ENCODE measurements at places on chromosomes 7 and 10.

GRCh38 chr7:91286432-91286831, 22.2 kb downstream of the FZD1 start:
- no peak for DNase-seq

- no peak for DNase-seq
Measured at GRCh38 chr10:14294347-14295059, 36.2 kb downstream of the FRMD4A start.

DNA sequence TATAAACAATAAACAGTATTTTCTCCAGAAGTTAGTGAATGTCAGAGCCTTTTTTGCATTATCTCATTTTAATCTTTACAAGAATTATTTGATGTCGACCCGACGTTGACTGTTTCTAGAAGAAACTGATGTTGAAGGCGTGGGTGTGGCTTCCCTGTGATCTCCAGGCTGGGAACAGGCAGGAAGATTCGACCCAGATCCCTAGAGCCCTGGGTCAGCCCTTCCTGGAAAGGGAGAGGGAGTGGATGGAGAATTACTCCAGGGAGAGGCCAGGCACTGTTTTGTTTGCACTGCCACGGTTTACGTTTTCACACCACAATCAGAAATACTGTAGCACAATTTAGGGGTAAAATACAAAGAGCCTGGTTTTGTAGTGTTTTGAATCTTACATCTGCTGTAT, 133.1 kb downstream of the ADARB2 start:
- no peak for DNase-seq

GRCh38 chr10:77562742-77563141, 74.9 kb downstream of the KCNMA1 start:
- DNase-seq: no peak

GRCh38 chr7:14761510-14762296, 140.8 kb downstream of the DGKB start:
- DNase-seq: no peak

DNA sequence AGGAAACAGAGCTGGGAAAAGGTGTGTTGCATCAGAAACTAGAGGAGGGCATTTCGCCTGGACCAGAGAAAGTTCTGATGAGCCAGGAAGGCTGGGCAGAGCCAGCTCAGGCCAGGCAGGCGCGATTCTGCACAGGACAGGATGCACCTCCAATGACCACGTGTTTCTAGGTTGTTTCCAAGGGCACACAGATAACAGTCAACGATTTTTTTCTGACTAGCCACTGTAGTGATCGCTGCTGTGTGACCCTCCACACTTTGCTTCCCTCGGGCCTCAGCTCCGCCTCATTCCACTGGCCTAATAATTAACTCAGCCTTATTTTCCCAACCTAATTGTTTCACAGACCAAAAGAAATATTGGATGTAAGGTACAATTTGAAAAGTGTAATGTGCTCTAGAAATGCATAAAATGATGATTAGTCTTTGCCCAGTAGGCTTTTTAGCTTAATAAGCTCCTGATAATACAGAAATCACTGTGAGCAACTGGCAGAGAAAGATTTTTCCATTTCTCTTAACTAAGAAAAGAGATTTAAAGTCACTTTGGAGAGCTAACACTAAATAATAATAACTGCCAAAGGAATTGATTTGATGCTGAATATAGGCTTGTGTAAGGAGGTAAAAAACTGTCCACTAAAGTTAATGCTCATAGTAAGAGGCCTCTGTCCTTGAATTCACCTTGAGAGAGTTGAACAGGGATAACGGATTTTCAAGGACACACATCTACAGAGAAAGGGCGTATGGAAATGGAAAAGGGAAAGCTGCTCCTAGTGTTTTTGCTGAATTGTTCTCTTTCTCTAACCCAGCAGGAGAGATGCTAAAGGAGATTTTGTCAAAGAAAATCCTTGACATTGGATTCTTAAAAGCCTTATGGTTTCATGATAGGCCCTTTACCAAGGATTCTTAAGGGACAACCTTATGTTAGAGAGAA, 291.0 kb upstream of the C7orf33 start:
- no peak for DNase-seq

GRCh38 chr7:130996205-130996832, 262.3 kb upstream of the KLF14 start:
- DNase-seq: no peak

DNA sequence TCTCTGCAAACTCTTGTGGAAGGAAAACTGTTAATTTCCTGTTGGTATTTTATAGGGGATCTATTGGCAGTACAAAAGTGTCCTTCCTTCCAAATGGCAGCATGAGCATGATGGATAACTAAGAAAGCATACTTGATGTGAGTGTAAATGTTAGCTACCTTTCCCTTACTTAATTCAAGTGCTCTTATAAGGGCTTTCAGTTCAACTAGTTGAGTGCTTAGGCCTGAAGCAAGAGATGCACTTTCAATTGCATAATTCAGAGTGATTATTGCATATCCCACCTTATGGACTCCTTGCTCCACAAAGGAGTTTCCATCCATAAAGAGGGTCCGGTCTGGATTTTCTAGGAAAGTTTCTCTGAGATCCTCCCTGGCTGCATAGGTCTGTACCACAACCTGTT, 56.3 kb upstream of the CYP2C8 start:
- DNase-seq: no peak

GRCh38 chr7:137987968-137988367, 13.9 kb downstream of the CREB3L2 start:
- no peak for DNase-seq

DNA sequence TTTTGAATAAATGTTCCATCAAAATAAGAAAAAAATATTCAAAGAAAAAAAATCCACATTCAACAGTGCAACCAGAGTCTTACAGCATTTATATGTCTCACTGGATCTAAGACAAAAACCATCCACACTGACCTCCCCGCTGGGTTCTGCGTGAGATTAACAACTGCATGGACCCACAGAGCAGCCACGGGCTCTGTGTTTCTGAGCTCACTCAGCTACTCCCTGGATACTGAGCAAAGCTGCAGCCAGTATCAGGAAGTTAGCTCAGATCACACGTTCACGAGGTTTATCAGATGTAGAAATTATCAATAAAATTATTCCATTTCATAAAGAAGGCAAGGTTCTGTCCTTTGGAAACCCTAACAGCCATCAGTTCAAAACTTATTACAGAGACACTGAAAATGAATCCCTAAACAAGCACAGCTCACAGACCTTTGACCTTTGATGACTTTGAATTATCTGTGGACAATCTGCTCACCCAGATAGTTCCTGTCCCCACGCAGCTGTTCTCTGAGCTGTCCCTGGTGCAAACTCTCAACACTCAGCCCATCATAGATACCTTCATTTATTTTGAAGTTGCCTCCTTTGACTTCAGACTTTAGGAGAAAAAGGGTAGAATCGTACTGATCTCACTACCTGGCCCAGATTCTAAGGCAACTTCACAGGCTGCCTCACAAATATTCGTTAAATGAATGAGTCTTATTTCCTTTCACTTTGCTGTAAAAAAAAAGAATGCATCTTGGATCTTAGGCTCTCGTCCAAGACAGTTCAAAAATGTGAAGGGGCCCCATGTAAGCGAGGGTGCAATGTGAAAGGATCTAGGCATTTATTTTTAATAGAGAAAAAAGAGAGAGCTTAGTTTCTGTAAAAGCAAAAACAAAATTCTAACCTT, 67.7 kb upstream of the SVIL start:
- DNase-seq: peak; percentile 5

DNA sequence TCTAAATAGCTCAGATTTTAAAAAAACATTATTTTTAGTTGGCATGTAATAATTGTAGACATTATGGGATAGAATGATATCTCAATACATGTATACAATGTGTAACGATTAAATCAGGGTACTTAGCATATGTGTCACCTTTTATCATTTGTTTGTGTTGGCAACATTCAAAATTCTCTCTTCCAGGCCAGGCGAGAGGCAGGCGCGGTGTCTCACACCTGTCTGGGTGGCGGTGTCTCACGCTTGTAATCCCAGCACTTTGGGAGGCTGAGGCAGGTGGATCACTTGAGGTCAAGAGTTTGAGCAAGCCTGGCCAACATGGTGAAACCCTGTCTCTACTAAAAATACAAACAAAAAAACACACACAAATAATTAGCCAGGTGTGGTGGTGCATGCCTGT, 151.7 kb downstream of the RTKN2 start:
- DNase-seq: no peak

DNA sequence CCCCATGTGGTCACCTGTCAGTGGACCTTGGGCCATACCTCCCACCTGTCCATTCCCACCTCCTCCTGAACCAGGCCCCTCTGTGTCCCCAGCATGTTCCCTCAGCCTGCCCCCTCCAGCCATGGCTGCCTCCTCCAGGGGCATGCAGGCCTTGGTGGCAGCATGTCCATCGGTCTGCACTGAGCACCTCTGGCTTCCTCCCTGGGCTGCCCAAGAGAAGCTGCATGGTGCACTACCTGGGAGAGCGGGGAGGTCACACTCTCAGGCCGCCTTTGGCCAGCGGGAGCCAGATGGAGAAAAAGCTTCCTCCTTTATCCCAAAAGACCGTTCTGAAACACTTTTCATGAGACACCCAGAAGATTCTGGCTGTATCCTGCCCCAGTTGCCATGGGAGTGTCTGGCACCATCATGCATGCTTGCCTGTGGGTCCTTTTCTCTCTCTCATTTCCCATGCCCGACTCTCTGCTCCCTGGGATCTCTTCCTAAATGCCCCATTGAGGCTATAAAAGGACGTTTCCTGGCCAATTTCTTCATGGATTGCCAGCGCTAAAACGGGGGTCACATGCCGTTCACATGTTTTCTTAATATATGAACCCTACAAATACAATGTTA, 45.5 kb upstream of the MGMT start:
- no peak for DNase-seq

GRCh38 chr10:83685458-83685857, 453.9 kb upstream of the GHITM start:
- DNase-seq: no peak

- DNase-seq: no peak
Measured at GRCh38 chr10:77862595-77862994, 64.0 kb downstream of the DLG5 start.

DNA sequence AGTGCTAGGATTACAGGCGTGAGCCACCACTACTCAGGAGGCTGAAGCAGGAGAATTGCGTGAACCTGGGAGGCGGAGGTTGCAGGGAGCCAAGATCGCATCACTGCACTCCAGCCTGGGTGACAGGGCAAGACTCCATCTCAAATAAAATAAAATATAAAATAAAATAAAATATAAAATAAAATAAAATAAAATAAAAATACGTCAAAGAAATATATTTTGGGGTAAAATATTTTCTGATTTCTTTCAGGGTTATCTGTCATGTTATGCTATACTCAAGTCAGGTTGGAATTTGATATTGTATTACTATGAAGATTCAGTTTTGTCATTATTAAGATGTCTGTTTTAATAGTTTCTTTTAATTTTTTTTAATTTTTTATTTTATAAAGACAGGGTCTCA, 99.4 kb upstream of the GHITM start:
- DNase-seq: no peak

DNA sequence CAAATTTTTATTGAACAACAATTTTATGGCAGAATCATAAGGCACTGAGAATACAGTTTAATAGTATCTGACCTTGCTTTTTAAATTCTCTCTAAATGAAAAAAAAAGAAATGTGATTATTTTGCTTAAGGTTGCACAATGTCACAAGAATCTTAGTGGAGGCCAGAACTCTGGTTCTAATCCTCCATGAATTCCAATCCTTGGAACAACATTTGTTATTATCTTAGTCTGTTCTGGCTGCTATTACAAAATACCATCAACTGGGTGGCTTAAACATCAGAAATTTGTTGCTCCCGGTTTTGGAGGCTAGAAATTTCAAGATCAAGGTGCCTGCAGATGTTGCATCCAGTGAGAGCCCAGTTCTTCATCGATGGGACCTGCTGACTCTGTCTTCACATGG, 158.2 kb upstream of the POM121L12 start:
- no peak for DNase-seq

DNA sequence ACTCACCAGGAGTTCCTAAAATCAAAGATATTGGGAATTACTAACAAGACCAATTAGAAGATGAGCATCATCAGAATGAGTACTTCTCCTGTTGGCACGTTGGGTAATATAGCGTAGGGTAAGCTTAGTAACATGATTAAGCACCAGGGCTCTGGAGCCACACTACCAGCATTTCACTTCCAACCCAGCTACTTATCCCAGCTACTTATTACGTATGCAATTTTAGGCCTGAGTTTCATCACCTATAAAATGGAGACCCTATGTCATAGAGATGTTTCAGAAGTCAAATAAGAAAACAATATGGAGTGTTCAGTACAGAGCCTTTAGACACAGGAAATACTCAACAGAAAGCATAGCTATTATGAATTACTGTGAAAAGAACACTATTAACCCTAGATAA, 19.0 kb downstream of the GDI2 start:
- DNase-seq: no peak

- DNase-seq: no peak
Measured at GRCh38 chr10:60919551-60919950, 24.4 kb downstream of the RHOBTB1 start.

- no peak for DNase-seq
Measured at GRCh38 chr7:138316421-138317043, 143.5 kb upstream of the TRIM24 start.

DNA sequence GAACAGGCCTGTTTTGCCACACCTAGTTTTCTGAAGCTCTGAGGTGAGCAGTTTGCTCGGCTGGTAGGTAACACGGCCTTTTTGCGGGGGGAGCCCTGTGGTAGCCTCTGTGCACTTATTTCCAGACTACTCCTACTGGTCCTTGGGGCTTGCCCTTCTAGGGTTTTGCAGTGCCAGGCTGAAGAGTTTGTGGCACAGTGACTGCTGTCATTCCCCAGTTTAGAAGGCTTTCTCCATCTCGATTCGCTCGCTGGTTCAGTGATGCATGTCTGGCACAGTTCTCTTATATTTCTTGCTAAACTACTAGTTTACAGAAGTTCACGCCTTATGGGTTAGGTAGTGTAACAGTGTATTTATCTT, 711 bp downstream of the KIF20B start:
- no peak for DNase-seq

DNA sequence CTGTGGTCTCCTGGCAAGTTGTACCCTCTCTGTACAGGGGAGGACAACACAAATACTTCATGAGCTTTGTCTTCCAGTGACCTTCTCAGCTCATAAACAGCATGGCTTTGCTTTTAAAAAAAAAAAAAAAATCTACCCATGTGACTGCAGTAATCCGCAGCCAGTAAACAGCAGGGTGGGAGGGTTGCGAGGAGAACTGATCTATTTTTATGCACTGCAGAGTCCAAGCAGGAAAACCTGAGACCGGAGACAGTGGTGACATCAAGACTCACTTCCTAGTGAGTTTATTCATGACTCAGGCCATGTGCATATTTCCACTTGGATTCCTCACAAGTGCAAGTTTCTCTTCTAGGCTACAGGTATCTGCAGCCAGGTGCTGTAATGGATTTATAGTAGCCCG, 127.9 kb downstream of the NRF1 start:
- no peak for DNase-seq

DNA sequence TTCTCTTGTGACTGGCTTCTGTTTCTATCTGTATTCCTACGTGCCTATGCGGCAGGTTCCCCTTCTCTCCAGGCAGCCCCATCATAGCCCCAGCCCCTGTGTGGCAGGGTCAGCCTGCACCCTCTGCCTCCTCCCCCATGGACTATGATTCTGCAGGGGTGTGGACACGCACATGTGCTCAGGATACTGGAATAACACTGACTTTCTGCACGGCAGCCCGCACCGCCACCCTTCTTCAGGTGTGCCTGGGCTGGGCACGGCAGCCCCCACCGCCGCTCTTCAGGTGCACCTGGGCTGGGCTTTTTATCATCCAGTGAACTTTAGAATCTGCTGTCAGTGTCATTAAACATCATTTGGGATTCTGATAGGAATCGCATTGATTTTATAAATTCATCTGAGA, 202.6 kb upstream of the PPP2R2D start:
- DNase-seq: no peak

- no peak for DNase-seq
Measured at GRCh38 chr7:73737491-73738219, 947 bp downstream of the ABHD11 start.

- no peak for DNase-seq
Measured at GRCh38 chr10:43401627-43402026, 7.4 kb downstream of the HNRNPF start.

All from CD4-positive, alpha-beta T cell treated with Interferon alpha-2 for 1 hour (primary cell).